ENCODE measurements at places on chromosomes 4 and X.

- DNase-seq = no peak
Observed at GRCh38 chrX:133323431-133323830, 91.9 kb downstream of the GPC4 start.

DNA sequence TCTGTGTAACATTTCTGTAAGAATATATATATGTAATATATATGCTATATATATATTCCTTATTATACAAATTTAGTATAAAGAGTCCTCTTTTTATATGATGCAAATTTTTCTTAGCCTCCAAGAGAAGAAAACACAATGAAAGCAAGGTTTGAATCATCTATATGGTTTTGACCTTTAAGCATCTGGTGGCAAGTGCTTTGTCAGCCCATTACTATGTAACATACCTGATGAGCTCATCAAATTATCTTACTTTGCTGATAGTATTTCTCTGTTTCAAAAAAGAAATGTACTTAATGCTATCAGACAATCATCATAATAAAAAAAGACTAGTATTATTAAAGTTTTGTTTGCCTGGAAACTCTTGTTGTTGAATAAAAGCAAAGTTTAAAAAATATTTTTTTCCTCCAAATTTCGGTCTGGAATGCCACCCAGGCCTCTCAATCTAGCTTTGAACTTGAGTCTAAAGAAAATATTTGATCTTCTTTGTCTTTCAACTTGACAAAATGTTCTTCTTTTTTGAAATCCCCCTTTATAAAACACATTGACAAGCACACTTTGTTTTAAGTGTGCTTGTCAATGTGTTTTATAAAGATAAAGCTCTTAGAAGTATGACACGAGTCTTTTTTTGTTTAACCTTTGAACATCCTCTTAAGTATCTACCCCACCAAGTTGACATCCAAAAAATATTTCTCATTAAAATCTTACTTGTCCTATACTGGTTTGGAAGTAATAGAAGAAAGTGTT, 26.2 kb downstream of the ZNF330 start:
- no peak for DNase-seq

GRCh38 chr4:141132072-141132708, 1.1 kb downstream of the RNF150 start:
- DNase-seq = no peak

GRCh38 chr4:8607603-8608481, 15.3 kb downstream of the CPZ start:
- DNase-seq = no peak

GRCh38 chr4:156924774-156925315, 46.8 kb downstream of the PDGFC start:
- no peak for DNase-seq

GRCh38 chrX:150676221-150676620, 17.0 kb upstream of the MTMR1 start:
- DNase-seq = no peak

DNA sequence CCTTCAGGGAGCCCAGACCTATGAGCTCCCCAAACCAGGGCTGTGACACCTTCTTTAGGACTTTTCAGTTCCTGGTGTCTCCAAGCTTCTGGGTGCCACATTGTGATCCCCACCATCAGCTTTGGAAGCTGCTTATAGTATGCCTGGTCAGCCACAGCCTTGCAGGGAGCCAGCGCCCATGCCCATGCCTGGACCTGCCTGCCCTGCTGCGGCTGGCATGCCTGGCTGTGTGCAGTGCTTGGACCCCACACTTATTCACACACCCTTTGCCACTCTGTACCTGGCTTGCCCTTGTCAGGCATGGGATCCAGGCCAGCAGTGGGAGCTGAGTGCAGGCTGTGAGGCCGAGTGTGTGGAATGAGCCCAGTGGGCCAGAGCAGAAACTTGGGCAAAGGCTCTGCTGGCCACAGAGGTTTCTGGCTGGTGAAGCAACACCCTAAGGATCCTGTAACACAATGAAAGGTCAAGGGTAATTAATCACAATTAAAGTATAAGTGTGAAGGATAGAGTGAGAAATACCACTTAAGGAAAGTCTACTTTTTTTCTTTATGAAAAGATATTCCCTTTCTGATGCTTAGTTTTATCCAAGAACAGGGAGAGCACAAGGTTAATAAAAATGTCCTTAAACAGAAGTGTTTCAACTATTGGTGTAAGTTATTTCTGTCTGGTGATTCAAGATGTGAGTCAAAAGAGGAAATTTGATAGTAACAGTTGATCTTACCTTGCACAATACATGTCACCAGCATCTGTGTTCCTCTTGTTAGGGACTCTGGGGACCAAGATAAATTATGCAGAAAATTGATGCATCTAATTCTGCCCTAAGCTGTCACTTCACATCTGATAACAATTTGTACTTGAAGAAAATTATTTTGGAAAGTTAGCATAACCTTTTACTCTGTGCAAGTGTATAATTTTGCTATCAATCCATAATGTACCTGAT, 161.8 kb downstream of the FAM47A start:
- no peak for DNase-seq

All from stimulated activated CD8-positive, alpha-beta memory T cell treated with anti-CD3 and anti-CD28 coated beads, Interleukin-4, amount 100 ng/mL, for 1 hour (primary cell).